Cortex of kidney (tissue), 1 donor: ENCODE measurements at places on chromosomes 6 and 20.

DNA sequence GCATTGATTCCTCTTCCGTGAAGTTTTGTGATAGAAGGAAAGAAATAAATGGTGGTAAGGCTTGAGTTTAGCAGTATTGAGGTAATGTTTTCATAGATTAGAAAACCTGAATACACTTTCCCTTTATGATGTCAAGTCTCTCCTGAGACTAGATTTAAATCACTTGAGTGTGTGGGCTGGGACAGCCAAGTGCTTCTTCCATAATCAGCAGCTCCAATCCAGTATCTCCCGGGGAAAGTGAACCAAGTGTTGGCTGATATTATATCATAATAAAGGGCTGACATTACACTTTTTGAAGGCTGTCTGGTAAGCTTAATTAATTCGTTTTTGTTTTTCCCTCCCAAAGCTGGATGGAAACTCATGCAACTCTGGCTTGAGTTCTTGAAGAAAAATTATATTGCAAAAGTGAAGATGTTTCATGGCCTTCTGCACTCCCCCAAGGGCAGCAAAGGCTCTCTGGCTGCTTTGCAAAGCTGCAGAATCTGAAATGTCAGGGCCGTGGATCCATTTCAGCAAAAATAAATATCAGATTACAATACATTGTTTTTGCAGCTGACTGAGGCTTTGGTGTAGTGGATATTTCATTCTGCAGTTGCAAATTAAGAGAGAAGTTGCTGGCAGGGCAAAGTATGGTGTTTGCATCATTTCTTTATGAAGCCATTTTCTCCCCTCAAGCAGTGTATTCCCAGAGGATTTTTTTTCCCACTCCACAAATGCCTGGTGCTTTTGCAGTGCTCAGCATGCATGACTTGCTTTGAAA, 101.2 kb downstream of the MKKS start:
- no peak for DNase-seq

DNA sequence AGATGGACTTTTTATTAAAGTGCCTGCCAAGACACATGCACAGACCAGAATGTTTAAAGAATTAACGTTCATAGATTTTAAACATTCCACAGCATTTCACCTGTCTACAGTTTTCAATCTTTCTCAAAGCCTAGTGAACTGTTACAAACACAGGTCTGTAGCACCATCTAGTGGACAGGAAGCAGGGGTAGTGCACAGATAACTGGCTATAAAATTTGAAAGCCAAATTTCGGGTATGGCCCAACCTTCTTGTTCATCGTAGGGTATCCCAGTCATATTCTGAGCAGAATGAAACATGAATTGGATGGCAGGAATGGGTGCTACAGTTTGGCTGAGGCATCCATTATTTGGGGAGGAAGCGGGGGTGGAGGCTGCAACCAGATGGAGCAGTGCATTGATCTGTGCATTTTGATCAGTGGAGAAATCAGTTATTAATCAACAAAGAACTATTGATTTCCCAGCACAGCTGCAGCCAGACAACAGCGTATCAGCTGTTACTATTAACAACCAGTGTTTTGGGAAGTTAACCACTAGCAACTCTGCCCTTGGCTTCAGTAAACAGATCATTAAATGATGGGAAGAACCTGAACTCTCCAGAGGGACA, 56.1 kb upstream of the B3GAT2 start:
- no peak for DNase-seq

DNA sequence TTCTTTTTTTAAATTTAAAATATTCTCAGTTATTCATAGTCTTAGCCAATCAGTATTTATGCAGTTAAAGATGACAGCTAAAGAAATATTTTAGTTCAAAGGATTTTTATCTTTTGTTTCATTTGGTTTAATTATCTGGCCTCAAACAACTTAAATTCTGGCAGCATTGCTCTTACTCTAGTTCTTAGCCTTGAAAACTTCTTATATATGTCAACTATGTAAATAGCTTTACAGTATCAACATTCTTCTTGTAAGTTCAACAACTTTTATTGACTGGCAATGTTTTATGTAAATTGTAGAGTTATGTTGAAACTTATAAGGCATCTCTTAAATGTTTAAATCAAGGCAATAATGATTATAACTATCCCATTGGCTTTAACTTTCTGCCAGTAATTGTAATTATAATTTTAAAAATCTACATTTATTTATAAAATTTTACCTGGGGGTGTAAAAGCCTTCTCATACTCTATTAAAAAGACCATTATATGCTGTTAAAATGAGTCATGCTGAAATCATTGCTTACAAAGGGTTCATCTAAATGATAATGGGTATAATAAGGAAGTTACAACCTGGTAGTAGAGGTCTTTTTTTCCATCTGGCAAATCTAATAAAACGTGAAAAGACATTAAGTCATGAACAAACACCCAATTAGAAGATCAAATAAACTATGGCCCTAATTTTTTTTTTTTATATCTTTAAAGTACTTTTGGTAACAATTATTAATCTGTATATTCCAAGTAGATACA, 45.8 kb upstream of the FAM184A start:
- no peak for DNase-seq

- DNase-seq, result no peak
Observed at GRCh38 chr6:37141281-37142049, 28.5 kb upstream of the PIM1 start.

- DNase-seq, result no peak
Observed at GRCh38 chr6:154356113-154356512, 490 bp downstream of the IPCEF1 start.

DNA sequence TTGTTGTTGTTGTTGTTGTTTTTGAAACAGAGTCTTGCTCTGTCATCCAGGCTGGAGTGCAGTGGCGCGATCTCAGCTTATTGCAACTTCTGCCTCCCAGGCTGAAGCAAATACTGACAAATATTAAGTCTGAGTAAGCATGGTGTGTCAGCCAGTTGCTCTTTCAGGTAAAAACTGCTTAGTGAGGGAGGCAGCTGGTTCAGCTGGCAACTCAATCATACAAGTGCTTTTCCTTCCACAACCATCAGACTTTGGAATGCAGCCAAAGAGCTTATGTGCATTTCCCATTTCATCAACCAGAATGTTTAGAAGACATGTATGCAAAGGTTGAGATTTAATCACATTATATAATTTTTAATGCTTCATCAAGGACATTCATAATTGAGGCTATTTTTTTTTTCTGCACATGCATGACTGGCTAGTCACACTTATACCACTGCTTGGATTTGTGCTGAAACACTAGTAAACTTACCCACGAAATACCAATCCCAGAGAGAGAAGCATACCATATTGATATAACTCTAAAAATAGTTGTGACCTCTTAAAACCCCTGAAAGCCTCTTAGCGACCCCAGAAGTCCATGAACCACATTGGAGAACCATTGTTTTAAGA, 56.0 kb downstream of the CLIC5 start:
- DNase-seq, result no peak
